ENCODE measurements at places on chromosomes 12 and 14.

GRCh38 chr14:73755434-73756014 is 41.3 kb upstream of the PNMA1 start:
- no peak for DNase-seq

DNA sequence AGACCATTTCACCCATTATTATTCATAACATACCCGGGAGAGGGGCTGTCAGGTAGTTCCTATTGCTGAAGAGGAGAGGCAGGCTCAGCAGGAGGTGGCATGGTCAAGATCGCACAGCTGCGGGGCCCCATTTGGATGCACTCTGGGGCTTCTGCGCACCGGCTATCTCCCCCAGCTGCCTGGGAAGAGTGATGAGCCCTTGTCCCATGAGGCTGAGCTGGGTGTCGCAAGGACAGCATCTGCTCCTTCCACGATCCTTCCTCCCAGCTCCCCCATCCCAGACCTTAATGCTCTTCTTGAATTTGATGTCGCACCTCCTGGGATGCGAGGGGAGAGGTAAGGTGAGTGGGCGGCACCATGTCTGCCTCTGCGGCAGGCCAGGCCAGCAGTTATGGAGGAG is 62.6 kb downstream of the SLC24A4 start:
- DNase-seq, result no peak

DNA sequence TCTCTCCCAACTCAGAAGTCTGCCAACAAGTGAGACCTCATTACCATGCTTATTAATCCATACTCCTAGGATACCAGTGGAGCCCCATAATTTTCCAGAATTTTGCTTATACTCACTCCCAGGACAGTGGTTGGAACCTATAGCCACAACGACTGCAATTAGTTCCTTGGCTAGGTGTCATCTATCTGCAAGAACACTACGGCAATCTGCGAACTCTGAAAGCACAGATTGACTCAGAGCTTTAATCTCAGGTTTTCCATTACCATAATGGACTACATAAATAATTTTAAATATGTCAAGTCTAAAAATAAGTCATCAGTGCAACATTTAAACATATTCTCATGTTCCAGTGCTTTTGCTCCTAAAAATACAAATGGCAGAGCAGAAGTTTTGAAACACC is 33.4 kb downstream of the TMTC3 start:
- no peak for DNase-seq

- DNase-seq, result no peak
Measured at GRCh38 chr12:100612606-100613005, 39.1 kb downstream of the GAS2L3 start.

GRCh38 chr12:43776498-43776897 is 17.7 kb downstream of the IRAK4 start:
- DNase-seq, result no peak

DNA sequence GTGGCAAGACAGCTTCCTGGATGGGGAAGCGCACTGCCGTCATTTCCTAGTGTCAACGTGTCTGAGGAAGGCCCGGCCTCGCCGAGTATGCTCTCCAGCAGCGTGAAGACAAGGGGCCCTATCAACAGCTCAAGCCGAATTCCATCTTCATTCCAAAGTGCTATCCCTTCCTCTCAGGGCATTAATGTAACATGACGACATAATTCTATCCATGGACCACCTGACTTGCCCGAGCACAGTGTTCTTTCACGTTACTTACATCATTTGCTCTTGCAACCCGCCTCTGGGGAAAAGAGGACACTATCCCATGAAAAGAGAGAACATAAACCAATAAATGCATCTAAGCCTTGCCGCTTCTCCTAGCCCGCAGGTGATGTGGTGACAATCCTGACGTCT is 22.9 kb downstream of the CCDC92 start:
- DNase-seq, result no peak

DNA sequence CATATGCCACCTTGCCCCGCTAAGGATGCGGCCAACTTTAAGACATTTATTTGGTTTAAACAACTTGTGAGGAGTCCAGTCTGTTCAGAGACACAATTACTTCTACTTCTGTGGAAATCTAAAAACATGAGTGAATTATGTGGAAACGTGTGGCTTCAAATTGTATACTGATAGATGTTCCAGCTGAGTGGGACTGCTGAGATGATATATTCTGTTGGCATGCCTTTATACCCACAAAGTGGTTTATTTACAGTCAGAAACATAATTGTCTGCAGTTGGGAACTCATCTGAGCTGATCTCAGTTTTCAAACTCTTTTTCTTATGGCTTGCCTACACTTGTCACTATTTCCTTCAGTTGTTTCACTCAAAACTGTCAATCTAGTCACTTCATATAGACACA is 67.8 kb downstream of the FLRT2 start:
- DNase-seq, result no peak

DNA sequence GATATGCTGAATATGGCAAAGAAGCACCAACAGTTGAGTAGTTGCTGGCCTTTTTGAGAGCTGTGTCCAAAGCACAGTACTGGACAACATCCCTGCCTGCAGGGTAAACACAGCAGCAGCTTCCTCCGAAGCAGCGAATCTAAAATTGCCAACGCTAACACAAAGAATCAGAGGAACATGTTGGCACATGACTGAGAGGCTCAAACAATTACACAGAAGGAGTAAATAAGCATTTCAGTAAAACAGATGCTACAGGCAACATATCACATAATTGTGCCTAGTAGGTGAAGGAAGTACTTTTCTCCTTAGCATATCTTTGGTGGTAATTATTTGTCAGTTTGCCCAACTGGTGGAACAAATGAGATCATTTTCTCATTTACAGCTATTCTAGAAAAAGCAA is 52.1 kb downstream of the KICS2 start:
- no peak for DNase-seq

GRCh38 chr12:27498761-27499160 is 25.2 kb upstream of the PPFIBP1 start:
- no peak for DNase-seq

GRCh38 chr14:106222311-106222710 is 695.9 kb downstream of the TMEM121 start:
- DNase-seq, result no peak

- no peak for DNase-seq
Measured at GRCh38 chr12:12171991-12172511, 94.8 kb downstream of the LRP6 start.

GRCh38 chr12:6034596-6034995 is 89.5 kb upstream of the ANO2 start:
- no peak for DNase-seq

GRCh38 chr12:22395666-22396065 is 61.2 kb upstream of the ST8SIA1 start:
- no peak for DNase-seq

DNA sequence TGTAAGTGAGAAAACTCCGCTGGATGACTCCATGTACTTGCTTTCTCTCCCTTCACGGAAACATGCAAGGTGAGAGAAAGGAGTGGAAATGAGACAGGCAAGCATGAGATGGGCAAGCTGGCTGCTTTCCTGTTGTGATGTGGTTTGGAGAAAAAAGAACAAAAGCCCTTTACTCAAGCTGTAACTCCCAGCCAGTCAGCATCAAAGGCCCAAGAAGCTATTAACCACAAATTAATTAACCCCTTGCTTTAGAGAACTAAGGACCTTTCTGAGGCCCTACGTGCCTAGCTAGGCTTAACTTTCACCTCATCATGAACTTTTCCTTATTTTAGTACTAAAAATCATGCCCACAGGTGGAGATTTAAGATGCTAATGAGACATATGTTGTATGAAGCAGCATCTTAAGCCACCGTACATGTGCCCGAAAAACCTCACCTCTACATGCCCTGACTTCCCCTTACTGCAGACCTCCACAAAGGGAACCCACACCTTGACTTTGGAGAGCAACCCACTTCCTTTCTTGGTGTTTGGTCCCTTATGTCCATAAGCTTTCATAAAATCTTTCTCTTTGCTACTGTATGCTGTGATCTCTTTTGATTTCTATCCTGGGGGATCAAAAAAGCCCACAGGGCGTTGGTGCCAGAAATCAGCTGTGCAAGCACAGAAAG is 87.0 kb downstream of the GALNT8 start:
- DNase-seq, result no peak

DNA sequence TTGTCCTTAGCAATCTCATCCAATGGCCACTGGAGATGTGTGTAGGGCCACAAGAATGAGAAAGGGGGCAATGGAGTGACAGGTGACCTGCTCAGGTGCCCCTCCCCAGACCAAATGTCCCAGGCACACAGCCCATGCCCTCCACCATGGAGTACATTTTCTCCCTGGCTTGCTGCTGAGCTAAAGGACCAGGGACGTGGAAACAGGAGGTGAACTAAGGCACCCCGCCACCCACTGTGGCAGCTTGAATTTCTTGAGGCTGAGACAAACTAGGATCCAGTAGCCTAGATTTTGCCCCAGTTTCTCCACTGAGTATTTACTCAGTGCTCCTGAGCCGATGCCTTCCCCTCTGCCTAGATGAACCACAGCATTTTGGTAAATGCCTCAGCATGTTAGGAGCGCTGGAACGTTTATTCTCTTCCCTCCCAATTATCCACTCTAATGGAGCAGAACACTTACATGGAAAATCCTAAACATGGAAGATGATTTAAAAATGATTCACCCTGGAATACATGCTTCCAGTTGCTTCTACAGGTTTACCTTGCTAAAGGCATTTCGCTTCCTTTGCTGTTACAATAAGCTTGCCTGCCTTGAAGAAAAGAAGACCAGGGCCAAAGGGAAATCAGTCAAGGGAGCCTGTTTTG is 198.0 kb downstream of the ZFP36L1 start:
- DNase-seq, result no peak
